ENCODE measurements at places on chromosomes 12 and 14.

- no peak for DNase-seq
Observed at GRCh38 chr14:24595073-24595808, 14.2 kb downstream of the GZMH start.

DNA sequence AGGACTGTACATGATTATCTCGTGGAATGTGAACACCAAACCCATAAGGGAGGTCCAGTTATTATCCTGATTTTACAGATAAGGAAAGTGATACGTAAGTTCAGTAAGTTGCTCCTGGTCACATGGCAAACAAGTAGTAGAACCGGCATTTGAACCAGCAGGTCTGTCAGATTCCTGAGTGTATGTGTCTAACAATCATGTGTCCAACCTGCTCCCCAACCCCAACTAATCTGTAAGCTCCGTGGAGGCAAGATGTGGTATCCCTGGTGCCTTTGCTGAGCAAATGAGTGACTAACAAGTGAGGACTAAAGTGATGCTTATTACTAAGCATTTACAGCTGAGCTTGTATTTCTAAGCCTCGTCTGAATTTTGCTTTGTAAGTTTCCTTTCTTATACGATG lies 65.9 kb downstream of the PTPN21 start:
- DNase-seq, result no peak

DNA sequence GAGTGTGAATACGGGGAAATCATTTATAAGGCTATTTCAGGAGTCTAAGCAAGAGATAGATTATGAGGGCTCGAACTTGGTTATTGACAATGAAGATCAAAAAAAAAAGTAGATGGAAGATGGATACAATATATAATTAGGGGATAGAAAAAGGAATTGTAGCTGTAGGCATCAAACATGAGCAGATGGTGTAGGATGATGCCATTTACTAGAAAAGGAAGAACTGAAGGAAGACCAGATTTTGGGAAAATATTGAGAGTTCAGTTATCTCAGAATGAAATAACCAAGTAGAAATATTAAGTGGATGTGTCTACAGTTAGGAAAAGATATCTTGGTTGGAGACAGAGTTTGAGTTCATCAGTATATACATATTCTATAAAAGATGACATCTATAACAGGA lies 109.6 kb downstream of the CNTN1 start:
- no peak for DNase-seq

GRCh38 chr14:54278087-54278486 lies 118.7 kb upstream of the CDKN3 start:
- DNase-seq, result no peak

DNA sequence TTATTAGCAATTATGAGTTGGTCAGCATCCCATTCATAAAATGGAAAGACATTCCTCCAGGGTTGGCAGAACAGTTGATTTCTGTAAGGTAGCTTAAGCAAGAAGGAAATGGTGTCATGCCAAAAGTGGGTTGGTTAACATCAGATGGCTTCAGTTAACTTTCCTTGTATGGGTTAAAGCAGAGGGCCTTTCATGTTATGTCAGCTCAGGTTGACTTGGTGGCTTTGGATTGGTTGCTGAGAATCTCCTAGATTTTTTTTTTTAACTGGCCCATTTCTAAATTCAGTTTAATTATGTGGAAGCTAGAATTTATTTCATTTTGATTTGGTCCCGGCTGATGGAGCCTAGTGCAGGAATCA lies 87.8 kb downstream of the BBS10 start:
- no peak for DNase-seq
